ENCODE measurements at places on chromosomes 4 and X.

DNA sequence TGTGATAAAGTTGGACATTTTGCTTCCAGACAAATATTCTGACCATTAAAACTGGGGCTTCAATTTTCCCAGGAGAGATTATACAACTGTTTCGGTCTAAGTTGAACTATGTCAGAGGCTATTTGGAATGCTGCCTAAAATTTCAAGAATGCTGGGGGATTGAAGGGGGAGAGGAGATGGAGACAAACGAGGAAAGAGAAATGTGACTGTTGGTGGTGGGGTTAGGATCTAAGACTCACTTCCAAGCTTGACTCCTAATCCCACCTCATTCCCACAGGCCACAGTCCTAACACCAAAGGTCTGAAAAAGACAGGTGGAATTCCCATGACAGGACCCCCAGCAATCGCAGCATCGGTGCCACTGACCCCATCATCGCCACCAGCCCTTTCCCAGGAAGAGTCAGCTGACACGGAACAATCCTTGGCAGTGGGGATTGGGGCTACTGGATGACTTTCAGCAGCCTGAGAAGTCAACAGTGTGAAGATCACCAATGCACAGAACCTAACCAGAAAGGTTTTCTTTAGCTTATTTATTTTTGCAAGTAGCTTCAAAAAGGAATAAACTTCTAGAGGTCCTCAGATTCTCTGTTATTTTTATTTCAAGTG, 74.0 kb upstream of the PRSS48 start:
- no peak for DNase-seq

DNA sequence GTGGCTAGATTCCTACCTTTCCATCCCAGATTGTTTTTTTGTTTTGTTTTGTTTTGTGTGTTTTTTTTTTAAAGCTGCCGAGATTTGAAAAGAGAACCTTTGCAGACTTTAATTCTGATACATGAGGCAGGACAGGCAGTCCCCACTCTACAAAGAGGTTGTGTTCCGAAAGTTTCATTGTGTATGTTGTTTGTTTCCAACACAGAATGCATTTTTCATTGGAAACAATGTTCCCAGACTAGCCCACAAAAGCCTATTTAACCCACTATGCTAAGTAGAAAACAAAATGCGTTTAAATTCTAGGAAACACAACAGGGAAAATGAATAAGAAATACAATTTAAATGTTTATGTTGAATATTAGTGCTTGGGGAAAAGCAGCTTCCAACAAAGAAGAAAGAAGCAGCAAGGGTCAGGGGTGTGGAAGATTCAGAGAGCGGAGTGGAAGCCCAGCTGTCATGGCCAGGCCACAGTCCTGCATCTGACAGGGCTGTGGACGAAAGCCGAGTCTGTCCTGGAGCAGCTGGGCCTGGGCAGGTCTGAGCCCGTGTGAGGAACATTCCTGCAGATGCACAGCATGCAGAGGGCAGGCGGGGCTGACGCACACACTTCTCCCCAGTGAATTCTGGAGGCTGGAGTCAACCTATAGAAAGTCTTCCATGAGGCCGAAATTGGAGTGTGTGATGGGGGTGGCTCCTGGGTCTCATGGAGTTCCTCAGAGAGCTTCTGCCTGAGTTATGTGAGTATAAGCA, 12.4 kb upstream of the SETD7 start:
- no peak for DNase-seq

GRCh38 chrX:10484683-10485247, 135.6 kb downstream of the MID1 start:
- no peak for DNase-seq

GRCh38 chr4:6183740-6184139, 16.6 kb downstream of the JAKMIP1 start:
- no peak for DNase-seq

DNA sequence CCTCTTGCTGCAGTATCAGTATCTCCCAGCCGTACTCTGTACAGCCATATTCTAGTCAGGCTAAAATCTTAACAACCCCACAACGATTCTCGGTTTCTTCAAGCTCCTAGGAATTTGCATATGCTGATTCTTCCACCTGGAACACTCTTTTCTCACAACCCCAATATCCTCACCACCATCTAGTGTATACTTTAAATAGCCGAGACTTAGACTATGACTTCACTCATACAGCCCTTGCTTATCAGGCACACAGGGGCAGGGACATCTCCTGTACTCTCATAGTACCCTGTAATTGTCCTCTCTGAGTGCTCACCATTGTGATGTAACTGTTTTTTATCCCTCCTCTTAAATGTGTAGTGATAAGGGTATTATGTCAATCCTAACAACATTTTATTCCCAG, 2126.4 kb upstream of the TENM3 start:
- DNase-seq: no peak

GRCh38 chr4:83074086-83074704, 39.2 kb downstream of the COPS4 start:
- DNase-seq: no peak

GRCh38 chr4:145552181-145552822, 66.9 kb upstream of the MMAA start:
- DNase-seq: no peak

- no peak for DNase-seq
These were observed 75.2 kb downstream of the QDPR start for GRCh38 chr4:17436750-17437090.

- DNase-seq: no peak
These were observed 37.6 kb downstream of the PF4 start for GRCh38 chr4:73944061-73944875.

- no peak for DNase-seq
These were observed 100.0 kb downstream of the ADAMTS3 start for GRCh38 chr4:72468904-72469502.

GRCh38 chr4:8589823-8590545, 2.6 kb upstream of the CPZ start:
- DNase-seq: no peak

DNA sequence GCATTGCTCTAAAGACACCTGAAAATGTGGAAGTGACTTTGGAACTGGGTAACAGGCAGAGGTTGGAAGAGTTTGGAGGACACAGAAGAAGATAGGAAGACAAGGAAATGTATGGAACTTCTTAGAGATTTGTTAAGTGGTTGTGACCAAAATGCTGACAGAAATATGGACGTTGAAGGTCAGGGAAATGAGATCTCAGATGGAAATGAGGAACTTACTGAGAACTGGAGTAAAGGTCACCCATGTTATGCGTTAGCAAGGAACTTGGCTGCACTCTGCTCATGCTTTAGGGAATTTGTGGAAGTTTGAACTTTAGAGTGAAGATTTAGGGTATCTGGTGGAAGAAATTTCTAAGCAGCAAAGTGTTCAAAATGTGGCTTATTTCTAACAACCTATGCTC, 99.4 kb downstream of the FAM13A start:
- no peak for DNase-seq

DNA sequence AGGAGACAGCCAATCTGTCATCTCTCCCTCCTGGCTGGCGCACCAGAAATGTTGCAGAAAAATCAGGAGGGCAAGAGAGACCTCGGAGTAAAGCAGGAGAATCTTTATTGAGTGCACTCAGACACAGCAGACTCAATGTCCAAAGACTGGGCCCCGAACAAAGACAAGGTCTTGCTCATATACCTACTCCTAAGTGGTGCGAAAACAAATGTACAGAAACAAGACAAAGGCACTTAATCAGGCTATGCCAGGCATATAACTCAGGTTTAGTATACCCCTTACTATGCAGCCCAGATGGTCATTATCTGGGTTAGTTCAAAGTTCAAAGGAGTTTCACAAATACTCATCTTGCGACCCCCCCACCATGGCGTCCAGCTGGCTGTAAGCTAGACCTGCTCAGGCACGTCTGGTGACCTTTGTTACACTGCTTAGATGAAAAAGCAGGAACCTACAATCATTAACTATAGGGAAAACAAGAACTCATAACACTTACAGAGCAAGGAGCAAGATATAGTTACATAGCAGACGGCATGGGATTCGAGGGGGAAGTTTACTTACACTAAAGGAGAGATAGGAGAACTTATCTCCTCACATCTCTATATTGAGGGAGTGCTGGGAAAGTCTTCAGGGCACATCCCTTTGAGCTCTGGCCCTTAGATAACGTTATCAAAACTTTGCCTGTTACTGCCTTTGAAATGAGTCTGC, 27.5 kb downstream of the SULT1E1 start:
- no peak for DNase-seq

DNA sequence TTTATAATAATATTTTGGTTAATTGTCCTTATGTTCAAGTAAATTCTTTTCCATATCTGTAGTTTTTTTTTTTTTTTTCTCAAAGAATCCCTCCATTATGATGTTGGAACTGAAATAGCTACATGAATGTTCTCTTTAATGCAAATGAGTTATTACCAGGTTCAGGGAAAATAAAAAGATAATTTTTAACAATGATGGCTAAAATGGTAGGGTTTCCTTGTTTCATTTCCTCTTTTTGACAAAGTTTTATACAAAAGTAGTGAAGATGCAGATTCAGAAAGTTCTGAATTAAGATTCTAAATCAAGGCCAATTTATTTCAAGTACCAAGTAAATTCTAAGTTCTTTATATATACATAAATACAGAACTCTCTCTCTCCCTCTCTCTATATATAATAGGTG, 779.0 kb upstream of the INTU start:
- no peak for DNase-seq

GRCh38 chr4:54005475-54005874, 58.9 kb downstream of the CHIC2 start:
- no peak for DNase-seq

GRCh38 chrX:56812515-56813105, 83.6 kb downstream of the NBDY start:
- DNase-seq: no peak

DNA sequence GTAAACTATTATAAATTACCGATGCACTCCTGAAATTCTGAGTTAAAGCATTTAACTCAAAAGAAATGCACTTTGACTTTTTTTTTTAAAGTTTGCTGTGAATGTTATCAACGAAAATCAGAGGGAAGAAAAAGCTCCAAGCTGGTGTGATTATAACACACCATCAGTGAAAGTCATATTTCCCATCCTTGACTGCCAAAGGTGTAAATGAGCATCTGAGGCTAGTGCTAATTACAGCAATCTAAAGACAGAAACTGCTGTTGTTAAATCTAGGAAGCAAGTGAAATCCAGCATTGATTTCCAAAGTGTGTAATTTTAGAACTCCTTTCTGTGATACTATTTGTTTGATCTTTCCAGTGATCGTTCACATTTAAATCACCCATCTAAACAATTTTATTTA, 1538.8 kb downstream of the TECRL start:
- no peak for DNase-seq

DNA sequence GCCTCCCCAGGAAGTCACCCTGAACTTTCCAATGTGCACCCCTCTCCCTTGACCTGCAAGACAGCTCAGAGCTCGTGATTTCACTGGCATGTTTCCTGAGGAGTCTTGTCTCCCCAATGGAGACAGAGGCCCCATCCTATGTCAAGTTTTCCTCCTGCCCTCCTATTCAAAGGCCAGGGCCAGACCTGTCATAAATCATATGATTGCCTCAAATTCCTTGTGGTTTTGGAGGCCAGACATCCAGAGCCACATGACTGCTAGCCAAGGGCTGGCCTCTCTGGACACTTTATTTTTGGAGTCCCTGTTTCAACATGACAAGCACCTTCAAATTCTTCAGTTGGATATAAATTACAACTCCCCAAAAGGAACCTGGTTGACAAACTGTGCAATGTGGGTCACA, 76.0 kb upstream of the TFDP3 start:
- DNase-seq: no peak

DNA sequence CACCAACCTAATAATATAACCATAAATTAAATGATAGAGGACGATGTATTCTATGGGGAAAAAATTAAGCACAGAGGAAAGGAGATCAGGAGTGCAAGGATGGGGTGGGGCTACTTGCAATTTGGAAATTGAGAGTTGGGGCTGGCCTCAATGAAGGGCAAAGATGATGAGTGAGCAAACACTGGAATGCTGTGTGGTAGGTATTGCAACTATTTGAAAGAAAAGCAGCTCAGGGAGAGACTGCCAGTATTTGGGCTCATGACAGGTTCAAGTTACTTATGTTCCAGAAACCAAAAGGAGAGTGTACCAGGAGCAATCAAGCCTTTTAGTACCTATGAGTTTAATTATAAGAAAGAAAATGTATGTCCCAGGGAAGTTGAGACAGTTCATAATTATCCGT, 47.4 kb downstream of the ASIC5 start:
- DNase-seq: no peak

DNA sequence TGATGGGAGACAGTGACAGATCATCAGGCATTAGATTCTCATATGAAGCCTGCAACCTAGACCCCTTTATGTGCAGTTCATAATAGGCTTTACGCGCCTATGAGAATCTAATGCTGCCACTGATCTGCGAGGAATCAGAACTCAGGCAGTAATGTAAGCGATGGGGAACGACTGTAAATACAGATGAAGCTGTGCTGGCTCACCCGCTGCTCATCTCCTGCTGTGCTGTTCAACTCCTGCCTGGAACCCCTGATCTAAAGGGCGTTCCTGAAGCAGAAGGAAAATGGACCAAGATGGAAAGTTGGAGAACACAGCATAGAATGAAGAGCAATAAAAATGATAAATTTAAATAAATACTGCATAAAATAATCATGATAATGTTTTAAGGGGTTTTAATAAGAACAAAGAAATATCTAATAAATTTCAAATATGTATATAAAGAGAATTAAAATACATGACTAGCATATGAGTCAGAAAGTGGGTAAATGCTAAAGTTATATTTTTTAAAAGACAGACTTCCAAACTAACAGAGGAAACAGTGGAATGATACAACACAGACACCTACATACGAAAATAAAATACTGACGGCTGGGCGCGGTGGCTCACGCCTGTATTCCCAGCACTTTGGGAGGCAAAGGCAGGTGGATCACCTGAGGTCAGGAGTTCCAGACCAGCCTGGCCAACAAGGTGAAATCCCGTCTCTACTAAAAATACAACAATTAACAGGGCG, 59.2 kb downstream of the RBM47 start:
- DNase-seq: no peak

- DNase-seq: no peak
These were observed 27.5 kb downstream of the OTUD6A start for GRCh38 chrX:70089604-70090297.

DNA sequence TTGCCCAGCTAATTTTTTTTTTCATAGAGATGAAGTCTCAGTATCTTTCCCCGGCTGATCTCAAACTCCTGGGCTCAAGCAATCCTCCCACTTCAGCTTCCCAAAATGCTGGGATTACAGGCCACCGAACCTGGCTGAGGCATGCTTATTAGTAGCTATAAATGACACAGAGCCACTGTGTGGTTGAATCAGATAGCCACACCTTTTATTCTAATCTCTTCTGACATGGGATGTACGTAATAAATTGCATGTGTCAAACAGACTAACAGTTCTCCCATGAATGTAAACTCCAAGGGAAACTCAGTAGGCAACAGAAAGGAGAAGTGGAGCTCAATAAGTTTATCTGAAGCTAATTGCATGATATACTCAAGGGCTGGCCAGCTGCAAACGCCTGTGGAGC, 139.8 kb upstream of the VCX3A start:
- DNase-seq: no peak

- no peak for DNase-seq
These were observed 76.0 kb upstream of the KIT start for GRCh38 chr4:54581807-54582206.

DNA sequence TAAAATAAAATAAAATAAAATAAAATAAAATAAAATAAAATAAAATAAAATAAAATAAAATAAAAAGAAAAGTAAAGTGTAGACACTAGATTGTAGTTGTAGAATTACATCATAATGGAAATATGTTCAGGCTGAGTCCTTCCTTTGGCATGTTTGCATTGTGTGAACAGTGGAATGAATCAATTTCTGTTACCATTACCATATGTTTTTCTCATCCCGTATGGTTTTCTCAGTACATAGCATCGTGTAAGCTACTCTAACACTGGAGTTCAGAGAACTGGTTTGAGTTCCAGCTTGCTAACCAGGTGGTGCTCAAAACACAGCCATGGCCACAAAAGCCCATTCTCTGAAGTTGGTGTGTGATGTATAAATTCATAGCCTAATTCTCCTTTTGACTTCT, 45.9 kb downstream of the USP11 start:
- no peak for DNase-seq

Measured in activated CD4-positive, alpha-beta T cell treated with anti-CD3 and anti-CD28 coated beads for 1 hour (primary cell).